ENCODE measurements at places on chromosomes 5 and 9. TPM values are rescaled to one million over a fixed set of nuclear protein-coding genes. Genes with fewer than 3 reads are reported as not detected.

GRCh38 chr5:158925314-158925713, 174.4 kb downstream of the EBF1 start:
- DNase-seq: no peak

The SV2C gene
- total RNA-seq: 1.7 TPM

- DNase-seq: no peak
These were observed 76.0 kb upstream of the FSTL4 start for GRCh38 chr5:133688391-133688790.

GRCh38 chr5:164326219-164326618, 820.8 kb downstream of the MAT2B start:
- no peak for DNase-seq

The GABRB2 gene
- 98.1 TPM for total RNA-seq

The NSG2 gene
- total RNA-seq: 565 TPM

DNA sequence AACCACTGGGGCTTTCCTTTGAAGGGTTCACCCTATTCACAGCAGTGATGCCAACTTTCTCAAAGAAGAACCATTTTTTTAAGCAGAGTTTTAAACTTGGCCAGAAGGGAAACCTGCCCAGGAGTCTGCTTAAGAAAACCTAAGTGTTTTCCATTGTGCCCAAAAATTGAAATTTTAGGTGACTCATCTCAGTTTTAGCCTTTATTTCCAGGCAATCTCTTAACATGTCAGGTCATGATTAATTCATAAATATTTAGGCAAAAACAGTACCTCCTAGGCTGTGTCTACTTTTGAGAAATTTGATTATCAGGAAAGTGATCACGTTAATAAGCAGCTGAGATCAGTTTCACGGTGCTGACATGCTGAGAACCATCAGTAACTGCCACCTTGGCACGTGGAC, 61.9 kb downstream of the TLE1 start:
- DNase-seq: no peak

GRCh38 chr5:147427521-147428401, 82.1 kb downstream of the DPYSL3 start:
- no peak for DNase-seq

Measured in occipital lobe (tissue), 3 donors.